OCI-M1 (cell line): ENCODE measurements at places on chromosomes 12 and 14.
A peak's percentile ranks its signal among the peaks of the same experiment; 100 is the strongest.

- DNase-seq = peak; percentile 60
These were observed 270.6 kb downstream of the PAWR start for GRCh38 chr12:79420146-79420618.

DNA sequence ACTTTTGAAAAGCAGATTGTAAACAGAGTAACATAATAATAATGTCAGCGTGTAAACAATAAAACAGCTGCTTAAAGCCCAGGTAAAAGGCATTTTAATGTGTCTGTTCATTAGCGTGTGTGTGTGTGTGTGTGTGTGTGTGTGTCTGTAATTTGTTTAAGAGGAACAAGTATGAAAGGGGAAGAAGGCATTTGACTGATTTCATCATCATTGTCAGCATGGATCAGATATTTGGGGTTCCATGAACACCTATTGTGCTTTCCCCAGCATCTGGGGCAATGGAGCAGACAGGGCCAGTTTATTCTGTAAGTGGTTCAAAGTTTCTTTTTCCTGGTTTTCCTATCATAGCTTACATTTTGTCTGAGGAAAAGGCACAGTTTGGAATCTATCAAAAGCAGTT lies 28.9 kb downstream of the SLC25A21 start:
- peak; percentile 40 for DNase-seq

DNA sequence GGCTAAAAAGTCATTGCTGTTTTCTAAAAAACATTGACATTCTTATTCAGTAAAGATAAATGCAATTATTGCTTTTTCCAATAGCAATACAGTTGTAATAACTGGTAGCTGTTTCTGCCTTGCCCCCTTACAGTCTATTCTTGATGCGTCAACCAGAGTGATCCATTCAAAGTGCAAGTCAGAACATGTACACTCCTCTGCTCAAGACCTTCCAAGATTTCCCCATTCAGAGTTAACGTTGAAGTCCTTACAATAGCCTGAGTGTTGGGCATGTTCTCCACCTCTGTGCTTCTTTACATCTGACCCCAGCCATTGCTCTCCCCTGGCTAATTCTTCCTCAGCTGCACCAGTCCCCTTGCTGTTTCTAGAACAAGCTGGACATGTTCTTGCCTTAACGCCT lies 24.3 kb downstream of the VRK1 start:
- no peak for DNase-seq

DNA sequence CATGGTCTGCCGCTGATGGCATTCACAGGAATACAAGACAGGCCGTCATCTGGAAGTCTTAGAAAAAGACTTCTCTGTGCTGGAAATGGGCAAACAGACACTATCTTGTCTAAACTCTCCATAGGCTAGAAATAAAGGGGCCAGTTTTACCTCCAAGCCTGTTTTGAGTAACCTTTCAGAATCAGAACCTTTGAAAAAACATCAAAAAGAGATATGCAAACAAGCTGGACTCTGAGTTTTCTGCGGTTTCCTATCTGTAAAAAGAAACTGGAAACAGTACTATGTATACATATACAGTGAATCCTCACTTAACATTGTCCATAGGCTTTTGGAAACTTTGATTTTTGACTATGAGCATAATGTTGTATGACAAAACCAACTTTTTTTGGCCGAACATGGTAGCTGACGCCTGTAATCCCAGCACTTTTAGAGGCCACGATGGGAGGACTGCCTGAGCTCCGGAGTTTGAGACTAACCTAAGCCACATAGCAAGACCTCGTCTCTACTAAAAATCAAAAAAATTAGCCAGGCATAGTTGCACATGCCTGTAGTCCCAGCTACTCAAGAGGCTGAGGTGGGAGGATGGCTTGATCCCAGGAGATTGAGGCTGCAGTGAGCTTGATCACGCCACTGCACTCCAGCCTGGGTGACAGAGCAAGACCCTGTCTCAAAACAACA lies 92.9 kb upstream of the MAX start:
- DNase-seq = no peak

DNA sequence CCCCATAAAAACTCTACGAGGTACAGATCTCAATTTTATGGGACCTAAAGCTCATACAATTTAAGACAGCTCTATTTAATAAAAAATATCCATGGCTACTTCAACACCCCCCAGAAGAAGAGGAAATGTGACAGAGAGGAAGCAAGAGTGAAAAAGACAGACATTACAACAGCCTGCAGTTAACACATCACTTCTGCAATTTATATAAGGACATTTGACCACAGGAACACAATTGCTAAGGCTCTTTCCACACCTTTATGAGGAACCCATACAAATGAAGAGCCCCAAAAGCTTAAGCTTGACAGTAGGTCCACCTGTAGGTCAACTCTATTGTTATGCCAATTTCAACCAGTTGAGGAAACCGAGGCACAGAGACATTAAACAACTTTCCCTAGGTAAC lies 5.6 kb downstream of the OR10P1 start:
- DNase-seq = peak; percentile 17

- peak; percentile 35 for DNase-seq
These were observed 8.7 kb downstream of the KLRC4 start for GRCh38 chr12:10400829-10401228.

DNA sequence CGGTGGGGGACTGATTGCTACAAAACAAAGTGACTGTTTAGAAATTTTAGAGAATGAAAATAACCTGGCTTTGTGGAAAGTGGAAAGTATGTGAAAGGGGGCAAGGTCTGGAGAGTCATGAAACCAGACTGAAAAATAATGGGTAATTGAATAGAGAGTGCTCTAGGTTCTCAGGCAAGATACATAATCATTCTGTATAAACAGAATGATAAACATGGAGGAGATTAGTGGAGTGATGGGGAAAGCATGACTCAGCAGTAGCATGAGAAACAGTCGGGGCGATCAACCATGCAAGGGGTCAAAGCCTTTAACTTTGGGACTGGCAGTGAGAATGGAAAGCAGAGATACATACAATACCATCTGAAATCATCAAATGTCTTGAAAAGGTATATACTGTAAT lies 332.5 kb downstream of the CCER1 start:
- peak; percentile 7 for DNase-seq

DNA sequence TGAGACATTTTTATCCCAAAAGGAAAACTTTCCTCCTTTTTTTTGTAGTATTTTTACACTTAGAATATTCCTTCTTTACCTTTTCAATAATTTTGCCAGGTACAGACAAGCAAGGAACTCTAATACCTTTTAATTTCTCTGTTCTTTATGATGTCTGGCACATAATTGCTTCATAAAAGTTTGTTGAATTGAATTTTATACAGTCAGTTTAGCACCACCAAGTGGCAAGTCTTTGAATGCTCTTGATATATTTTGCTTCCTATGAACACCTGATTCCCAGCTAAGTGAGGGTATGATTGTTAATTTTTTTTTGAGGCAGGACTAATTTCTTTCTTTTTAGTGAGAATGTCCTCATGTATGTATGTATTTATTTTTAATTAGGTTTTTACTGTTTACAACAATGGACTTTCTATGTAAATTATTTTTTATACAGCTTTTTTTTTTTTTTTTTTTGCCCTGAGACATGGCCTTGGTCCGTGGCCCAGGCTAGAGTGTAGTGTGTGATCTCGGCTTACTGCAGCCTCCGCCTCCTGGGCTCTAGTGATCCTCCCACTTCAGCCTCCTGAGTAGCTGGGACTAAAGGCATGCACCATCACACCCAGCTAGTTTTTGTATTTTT lies 6.9 kb downstream of the TBC1D15 start:
- DNase-seq = peak; percentile 73

GRCh38 chr14:36279306-36280190 lies 40.9 kb downstream of the MBIP start:
- DNase-seq = no peak

- peak; percentile 10 for DNase-seq
These were observed 2.8 kb downstream of the GNS start for GRCh38 chr12:64756376-64756775.

DNA sequence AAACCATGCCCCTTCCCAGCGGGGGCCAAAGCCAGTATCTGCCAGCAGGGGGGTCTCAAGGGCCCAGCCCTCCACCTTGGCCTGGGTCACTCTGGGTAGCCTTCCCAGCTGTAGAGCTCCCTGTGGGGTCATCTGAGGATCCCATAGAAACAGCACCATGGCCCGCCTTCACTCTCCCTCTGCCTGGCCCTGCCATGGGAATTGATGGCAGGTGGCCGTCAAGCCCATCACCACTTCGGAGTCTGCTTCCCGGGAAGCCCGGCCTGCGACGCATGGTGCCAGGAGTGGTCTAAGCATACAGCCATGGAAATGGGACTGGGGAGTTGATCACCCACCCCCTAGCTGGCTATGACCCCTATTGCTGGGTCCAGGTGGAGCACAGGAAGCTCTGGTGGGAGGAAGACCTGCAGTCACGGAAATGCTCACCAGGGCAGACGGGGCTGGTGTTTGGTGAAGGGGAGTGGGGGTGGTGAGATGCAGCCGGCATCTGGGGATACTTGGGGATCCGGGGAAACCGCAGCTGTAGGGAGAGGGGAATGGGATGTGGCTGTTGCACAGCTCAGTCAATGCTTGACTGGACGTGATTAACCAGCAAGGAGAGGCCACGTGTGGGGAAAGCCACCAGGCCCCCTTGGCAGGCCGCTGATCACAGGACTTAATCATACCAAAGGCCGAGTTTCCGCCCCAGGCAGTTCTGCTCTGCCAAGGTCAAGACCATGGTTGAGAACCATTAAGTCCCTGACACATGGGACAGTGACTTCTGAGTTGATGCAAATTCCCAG lies 52.2 kb upstream of the DIO3 start:
- DNase-seq = no peak

- no peak for DNase-seq
These were observed 696.1 kb upstream of the TMEM132C start for GRCh38 chr12:127570793-127571360.

DNA sequence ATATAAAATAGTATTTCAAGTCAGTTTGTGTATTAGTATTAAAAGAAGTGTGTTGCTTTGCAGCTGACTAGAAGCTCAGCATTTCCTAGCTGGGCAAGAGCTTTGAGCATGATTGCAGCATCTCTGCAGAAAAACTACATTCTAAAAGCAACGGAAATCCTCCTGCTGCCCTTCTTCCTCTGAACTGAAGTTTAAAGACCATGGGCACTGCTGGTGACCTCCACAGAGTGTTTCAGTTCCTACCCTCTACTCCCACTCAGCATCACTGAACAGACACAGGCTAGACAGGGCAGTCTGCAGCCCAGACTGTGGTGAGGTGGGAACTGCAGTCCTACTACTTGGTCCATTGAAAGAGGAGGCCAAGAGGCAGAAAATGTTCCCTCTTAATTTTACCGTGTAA lies 59.0 kb downstream of the FAR2 start:
- no peak for DNase-seq

GRCh38 chr12:92503971-92504593 lies 198.7 kb upstream of the PLEKHG7 start:
- DNase-seq = no peak

DNA sequence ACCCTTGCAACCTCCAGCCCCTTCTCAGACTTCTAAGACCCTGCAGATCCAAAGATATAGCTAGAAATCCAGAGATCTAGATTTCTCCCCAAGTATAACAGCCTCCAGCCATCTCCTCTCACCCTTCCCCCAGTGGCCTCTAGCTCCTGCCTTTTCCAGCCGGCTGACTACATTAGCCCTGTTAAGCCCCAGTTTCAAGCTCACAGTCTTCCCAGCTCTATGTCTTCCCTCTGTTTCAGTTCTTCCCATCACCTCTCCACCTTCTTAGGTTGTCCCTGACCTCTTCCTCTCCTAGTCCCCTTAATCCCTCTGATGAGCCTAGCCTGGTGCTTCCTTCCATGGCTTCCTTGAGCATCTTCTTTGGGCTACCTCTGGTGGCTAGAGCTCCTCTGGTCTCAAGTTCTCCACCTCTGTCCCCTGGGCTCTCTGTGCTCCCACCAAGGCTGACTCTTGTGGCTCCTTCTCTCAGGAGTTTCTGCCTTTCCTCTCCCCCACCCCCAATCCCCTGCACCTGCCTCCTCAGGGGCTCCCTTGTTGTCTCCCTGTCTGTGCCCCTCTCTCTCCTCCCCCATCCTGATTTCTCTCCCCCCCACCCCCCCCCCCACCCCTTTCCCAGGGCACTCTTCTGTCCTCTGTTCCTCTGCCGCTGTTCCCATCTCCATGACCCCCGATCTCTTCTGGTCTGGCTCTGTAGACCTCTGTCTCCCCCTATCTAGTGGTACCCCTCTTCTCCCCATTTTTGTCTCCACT lies 816 bp upstream of the GDF11 start:
- DNase-seq = no peak

GRCh38 chr12:18151036-18151435 lies 61.0 kb upstream of the RERGL start:
- peak; percentile 30 for DNase-seq

DNA sequence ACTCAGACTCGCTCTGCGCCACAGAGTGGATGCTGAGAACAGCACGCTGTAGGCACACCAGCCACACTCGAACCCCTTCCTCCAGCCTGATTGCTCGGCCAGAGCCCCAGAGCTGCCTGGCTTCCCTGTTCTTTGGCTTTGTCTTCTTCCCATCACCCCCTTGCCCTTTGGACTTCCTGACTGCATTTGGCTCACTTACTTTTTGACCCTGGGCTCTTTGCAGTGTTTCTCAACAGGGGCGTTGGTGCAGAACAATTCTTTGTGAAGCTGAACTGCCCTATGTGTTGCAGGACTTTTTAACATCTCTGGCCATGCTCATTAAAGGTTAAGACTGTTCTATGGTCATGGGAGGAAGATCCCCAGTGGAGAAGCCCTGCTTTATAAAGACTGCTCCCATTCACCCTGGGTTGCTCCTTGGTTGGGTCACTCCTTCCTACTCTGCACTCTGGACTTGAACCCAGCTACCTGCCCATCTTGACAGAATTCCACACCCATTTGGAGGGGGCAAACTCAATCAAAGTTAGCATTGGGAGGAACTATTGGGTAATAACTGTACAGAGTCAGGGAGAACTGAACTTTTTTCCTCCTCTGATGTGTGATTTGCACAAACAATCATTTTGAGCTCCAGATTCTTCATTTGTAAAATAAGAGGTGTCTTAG lies 127.7 kb upstream of the PLEKHG7 start:
- no peak for DNase-seq

DNA sequence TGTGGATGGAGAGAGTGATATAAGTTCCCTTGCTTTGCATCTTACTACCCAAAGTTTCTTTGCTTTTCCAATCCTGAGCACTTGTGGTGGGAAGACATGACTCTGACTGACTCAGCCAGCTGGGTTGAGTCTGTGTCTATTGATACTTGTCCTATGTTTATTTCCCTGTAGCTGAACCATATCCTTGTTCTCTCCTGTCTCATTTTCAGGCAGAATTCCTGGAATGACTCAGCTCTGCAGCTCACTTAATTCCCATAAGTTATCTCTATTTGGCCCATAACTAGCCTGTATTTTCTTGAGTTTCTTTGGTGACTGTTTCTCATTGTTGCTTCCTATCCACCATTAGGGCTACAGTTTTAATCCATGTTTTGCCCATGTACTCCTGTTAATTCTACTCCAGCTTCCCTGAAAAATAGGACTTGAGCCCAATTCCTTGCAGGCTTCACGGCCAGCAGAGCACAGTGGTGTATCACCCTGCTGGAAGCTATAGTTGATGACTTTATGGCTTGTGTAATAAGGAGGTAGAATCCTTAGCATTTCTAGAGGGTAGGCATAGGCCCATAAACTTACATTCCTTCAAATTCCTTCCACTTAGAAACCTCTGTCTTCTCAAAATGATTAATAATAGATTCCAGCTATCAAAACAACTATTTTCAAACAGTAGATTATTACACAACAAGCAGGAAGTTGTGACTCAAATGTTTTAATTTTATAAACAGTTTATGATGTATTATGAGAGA lies 183.1 kb downstream of the TMTC3 start:
- DNase-seq = no peak

GRCh38 chr12:3692616-3693365 lies 60.1 kb downstream of the CRACR2A start:
- DNase-seq = no peak
